ENCODE measurements at places on chromosomes 7 and 10. TPM values are rescaled to one million over a fixed set of nuclear protein-coding genes. Genes with fewer than 3 reads are reported as not detected.

DNA sequence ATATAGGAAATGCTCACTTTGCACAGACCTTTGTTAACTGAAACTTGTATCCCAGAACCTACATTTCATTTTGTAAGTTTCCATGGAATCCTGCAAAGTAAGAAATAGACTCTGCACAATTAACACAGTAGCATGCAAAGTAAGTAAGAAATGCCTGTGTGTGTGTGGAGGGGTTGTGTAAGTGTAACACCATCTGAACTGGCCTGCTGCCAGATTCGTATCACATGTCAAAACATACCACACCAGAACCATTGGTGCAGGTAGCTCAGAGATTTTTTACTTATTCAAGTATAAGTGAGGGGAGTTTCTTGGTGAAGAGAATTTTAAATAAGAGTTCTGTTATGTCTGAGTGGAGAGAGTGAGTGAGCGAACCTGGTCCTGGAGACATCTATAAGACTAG is 17.9 kb upstream of the DDX21 start:
- H3K4me3 ChIP-seq, result no peak overlapping the region
- peaks cover 41% of the 10 kb centered on the region for H3K36me3 ChIP-seq
- DNase-seq, result no peak
- H3K27ac ChIP-seq, result no peak overlapping the region

GRCh38 chr10:22372917-22373316 is 27.6 kb downstream of the SPAG6 start:
- no peaks in the 10 kb centered on the region for H3K36me3 ChIP-seq
- H3K4me1 ChIP-seq, result peaks cover 19% of the 10 kb centered on the region
- no peak for DNase-seq
- no peak overlapping the region for H3K27ac ChIP-seq

DNA sequence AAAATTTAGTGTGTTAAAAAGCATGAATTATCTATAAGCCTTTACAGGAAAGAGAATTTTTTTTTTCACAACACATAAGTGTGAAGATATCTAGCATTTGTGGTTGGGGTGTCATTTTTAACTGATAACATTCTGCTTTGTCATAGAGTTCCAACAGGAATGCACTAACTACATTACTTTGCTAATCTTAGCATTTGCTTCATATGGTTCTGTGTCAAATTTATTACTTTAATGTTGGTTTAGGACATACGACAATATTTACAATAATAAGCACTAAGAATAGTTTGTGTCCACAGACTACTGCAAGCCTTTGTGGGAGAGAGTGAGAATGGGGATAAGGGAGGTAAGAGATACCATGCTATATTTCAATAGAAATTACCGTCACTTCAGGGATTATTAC is 40.6 kb upstream of the MAGI2 start:
- no peaks in the 10 kb centered on the region for H3K4me1 ChIP-seq
- H3K4me3 ChIP-seq, result no peak overlapping the region
- no peak overlapping the region for H3K27ac ChIP-seq
- H3K36me3 ChIP-seq, result no peaks in the 10 kb centered on the region
- DNase-seq, result no peak
- no peaks in the 10 kb centered on the region for H3K27me3 ChIP-seq

GRCh38 chr10:90589825-90590224 is 268.0 kb downstream of the HTR7 start:
- H3K27ac ChIP-seq, result no peak overlapping the region
- no peak for DNase-seq
- no peaks in the 10 kb centered on the region for H3K36me3 ChIP-seq
- H3K4me3 ChIP-seq, result no peak overlapping the region
- H3K4me1 ChIP-seq, result no peaks in the 10 kb centered on the region

DNA sequence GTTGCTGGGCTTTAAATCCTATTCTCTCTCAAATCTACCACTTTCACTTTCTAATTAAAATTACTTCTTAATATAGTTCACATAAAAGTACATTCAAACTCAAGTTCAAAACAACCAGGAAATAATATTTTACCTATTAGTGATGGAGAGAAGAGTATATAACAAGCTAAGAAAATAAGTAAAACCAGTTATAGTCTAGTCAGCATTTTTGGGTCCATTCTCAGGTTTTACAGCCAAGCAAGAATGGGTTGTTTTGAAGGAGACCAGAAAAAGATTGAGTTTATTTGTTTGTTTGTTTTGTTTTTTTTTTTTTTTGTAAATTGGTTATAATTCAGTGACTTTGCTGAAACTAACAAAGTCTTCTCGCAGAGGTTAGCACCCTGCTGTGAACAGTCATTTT is 106.3 kb upstream of the PTPRZ1 start:
- H3K4me3 ChIP-seq, result no peak overlapping the region
- no peak for DNase-seq
- no peak overlapping the region for H3K27ac ChIP-seq
- no peaks in the 10 kb centered on the region for H3K36me3 ChIP-seq
- no peaks in the 10 kb centered on the region for H3K27me3 ChIP-seq
- no peaks in the 10 kb centered on the region for H3K4me1 ChIP-seq

Gene IMPDH1
- 105 TPM for total RNA-seq

Gene EMX2
- total RNA-seq, result not detected
